Suprapubic skin (tissue), 4 donors: ENCODE measurements at places on chromosomes 1 and 21. TPM values are rescaled to one million over a fixed set of nuclear protein-coding genes. Genes with fewer than 3 reads are reported as not detected.

- no peak overlapping the region for H3K4me3 ChIP-seq
- H3K27me3 ChIP-seq, result peaks cover 8% of the 10 kb centered on the region
- H3K4me1 ChIP-seq, result no peaks in the 10 kb centered on the region
Measured at GRCh38 chr1:36516372-36517010, 33.8 kb upstream of the CSF3R start.

DNA sequence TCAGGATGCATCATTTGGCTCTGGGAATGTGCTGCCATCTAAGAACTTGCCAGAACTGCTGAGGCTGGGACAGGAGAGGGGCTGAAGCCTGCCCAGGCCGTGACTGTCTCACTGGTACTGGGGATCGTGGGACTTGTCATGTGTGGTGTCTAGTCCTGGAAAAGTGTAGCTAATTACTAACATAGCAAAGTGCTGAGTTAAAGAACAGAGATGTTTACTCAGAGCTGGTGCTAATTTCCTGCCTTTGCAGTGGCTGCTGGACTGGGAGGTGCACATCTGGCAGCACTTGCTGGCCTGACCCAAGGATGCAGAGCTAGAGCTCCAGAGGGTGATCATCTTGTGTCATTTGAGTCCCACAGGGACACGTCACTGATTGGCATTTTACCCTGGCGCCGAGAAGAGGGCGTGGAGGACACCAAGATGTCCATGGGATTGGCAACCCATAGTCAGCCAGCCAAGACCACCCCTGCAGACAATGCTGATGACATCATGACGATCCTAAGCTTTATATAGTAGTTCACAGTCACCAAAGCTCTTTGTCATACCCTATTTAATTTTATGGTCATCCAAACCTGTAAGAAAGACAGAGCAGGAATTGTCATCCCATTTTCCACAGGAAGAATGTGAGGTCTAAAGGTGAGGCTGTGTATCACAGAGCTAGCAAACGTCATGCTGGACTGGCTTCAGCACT is 110.1 kb upstream of the SLC44A3 start:
- H3K36me3 ChIP-seq, result no peaks in the 10 kb centered on the region
- H3K4me3 ChIP-seq, result no peak overlapping the region
- peaks cover 32% of the 10 kb centered on the region for H3K4me1 ChIP-seq
- H3K27ac ChIP-seq, result peak overlapping the region; percentile 51

- DNase-seq, result no peak
- no peak overlapping the region for H3K4me3 ChIP-seq
- H3K27ac ChIP-seq, result no peak overlapping the region
- H3K27me3 ChIP-seq, result no peaks in the 10 kb centered on the region
Measured at GRCh38 chr1:82323144-82323841, 522.6 kb downstream of the ADGRL2 start.

- DNase-seq, result no peak
- H3K4me1 ChIP-seq, result peaks cover 11% of the 10 kb centered on the region
- H3K4me3 ChIP-seq, result no peak overlapping the region
Measured at GRCh38 chr21:44760376-44760775, 41.2 kb downstream of the UBE2G2 start.

DNA sequence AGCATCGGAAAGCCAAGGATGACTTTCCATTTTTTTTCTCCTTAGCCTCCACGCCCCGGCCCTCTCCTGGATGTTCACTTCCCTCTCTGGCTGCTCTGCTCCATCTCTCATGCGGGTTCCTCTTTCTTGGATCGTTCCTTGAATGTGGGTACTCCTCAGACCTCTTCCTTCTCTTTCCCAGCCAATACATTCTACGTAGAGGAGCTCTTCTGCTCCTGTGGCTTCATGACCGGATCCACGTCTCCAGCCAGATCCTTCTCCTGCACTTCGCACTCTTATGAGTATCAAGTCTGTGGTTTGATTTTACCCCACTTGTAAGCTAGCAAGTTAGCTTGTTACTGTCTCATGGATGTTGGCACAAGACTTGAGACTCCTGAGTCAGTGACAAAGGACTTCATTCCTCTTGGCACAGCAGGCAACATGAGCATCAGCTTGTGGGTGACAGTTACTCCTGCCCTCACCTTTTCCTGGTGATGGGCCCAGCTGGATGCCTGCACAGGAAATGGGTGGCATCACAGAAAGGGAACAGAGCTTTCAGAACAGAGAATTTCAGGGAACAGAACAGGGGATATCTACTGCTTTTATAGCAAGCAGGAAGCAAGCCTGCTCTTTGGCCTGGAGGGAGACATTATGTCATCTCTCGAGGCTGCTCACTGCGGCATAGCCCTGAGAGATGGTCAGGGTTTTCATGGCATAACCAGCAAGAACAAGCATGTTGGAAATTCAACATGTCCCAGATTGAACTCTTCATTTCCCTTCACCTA is 100.1 kb upstream of the KIF26B start:
- H3K27ac ChIP-seq, result no peak overlapping the region
- no peak for DNase-seq
- no peaks in the 10 kb centered on the region for H3K4me1 ChIP-seq
- H3K27me3 ChIP-seq, result no peaks in the 10 kb centered on the region
- no peaks in the 10 kb centered on the region for H3K36me3 ChIP-seq

DNA sequence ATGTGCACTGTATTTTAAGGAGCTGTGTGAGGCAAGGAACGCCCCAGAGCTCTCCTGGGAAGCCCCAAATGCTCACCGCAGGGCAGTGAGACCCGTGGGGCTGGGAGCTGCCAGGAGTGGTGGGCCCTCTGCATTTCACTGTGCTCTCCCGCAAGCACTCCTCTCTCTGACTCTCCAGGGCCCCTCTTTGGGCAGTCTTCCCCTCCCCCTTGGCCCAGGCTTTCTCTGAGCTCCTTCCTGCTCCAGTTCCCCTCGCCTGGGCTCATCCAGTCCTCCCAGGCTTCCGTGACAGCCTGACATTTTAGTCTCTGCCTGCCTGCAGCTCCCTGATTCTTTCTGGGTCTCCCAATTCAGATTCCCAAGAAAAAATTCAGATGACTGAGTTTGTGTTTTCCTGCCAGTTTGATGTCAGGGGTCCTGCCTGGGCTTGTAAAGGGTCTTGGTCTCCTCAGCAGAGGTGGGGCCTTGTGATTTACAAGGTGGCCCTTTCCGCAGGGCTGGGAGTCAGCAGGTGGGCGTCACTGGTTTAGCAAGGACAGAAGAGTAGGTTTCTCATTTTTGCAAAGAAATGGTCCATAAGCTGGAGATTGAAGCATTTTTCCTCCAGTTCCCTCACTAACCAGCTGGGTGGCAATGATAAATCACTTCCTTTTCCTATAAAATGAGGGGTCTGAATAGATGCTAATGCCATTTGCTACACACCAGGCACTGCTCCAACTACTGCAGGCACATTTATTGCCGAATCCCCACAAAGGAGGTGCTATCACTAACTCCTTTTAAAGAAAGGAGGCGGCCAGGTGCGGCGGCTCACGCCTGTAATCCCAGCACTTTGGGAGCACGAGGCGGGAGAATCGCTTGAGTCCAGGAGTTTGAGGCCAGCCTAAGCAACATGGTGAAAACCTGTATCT is 1.9 kb upstream of the CA6 start:
- H3K4me3 ChIP-seq, result no peak overlapping the region
- H3K36me3 ChIP-seq, result no peaks in the 10 kb centered on the region
- no peak overlapping the region for H3K27ac ChIP-seq
- H3K27me3 ChIP-seq, result no peaks in the 10 kb centered on the region

GRCh38 chr1:198273748-198274295 is 117.0 kb downstream of the NEK7 start:
- no peaks in the 10 kb centered on the region for H3K36me3 ChIP-seq
- no peaks in the 10 kb centered on the region for H3K27me3 ChIP-seq
- no peaks in the 10 kb centered on the region for H3K4me1 ChIP-seq
- H3K4me3 ChIP-seq, result no peak overlapping the region
- no peak overlapping the region for H3K27ac ChIP-seq

DNA sequence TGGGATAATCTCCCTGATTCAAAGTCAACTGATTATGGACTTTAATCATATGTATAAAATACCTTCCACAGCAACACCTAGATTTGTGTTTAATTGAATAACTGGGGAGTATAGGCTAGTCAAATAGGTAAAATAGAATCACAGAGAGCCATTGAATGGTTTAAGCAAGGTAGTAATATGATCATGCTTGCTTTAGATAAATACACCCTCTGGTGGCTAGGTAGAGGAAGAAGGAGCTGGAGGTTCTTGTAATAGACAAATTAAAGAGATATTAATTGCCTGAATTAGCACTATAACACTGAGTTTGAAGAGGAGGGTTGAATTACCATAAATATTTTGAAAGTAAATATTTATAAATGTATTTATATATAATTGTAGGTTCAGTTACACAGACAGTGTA is 40.3 kb downstream of the DIRAS3 start:
- no peaks in the 10 kb centered on the region for H3K27me3 ChIP-seq
- no peak overlapping the region for H3K4me3 ChIP-seq
- no peak for DNase-seq
- no peak overlapping the region for H3K27ac ChIP-seq
- no peaks in the 10 kb centered on the region for H3K4me1 ChIP-seq

GRCh38 chr21:35373998-35374397 is 324.9 kb upstream of the RUNX1 start:
- H3K27ac ChIP-seq, result no peak overlapping the region
- H3K27me3 ChIP-seq, result no peaks in the 10 kb centered on the region
- H3K4me3 ChIP-seq, result no peak overlapping the region
- H3K4me1 ChIP-seq, result no peaks in the 10 kb centered on the region

- H3K4me1 ChIP-seq, result no peaks in the 10 kb centered on the region
- no peaks in the 10 kb centered on the region for H3K27me3 ChIP-seq
- DNase-seq, result no peak
- no peak overlapping the region for H3K27ac ChIP-seq
- H3K36me3 ChIP-seq, result peaks cover 100% of the 10 kb centered on the region
- no peak overlapping the region for H3K4me3 ChIP-seq
Measured at GRCh38 chr1:39384305-39384704, 107.1 kb upstream of the BMP8A start.

DNA sequence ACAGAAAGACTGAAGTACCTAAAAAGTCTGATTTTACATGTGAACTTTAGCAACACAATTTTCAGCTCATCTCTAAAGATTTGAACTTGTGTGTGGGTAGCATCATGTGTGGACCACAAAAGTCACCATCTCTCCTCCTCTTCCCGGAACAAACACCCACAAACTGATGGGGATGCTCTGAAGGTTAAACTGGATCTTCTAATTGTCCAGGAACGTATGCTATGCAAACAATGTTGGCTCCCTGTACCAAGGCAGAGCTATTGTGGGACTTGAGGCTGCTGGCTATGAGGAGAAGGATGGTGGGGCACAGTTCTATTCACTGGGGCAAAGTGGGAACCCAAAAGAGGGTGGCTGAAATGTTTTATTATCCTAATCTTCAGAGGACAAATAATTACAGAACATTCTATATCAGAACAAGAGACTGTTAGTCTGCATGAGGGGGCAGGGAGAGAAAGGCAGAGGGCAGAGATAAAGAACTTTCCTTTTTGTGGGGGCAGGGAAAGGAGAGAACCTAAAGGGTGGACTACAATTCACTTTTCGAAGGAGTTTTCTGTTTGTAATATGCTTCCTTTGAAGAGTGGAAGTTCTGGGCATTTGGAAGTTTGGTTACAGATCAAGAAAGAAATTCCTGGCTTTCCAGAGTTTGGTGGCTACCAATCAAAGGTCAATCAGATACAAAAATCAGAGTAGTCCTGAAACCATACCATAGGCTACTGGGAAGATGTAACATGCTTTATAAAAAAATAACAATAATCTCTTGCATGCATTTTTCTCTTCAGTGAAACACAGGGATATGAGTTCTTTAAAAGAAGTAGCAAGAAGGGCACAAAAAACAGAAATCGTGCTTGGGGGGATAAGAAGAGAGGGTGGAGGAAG is 62.9 kb downstream of the GADD45A start:
- H3K4me1 ChIP-seq, result peaks cover 58% of the 10 kb centered on the region
- peak overlapping the region; percentile 10 for H3K4me3 ChIP-seq
- H3K36me3 ChIP-seq, result no peaks in the 10 kb centered on the region
- no peak for DNase-seq

GRCh38 chr1:202172015-202172355 is 11.6 kb upstream of the PTPN7 start:
- no peak overlapping the region for H3K27ac ChIP-seq
- no peak for DNase-seq
- H3K27me3 ChIP-seq, result no peaks in the 10 kb centered on the region
- no peaks in the 10 kb centered on the region for H3K36me3 ChIP-seq

GRCh38 chr1:235852887-235853286 is 13.8 kb downstream of the LYST start:
- H3K27me3 ChIP-seq, result no peaks in the 10 kb centered on the region
- no peaks in the 10 kb centered on the region for H3K36me3 ChIP-seq
- no peak overlapping the region for H3K27ac ChIP-seq
- no peak for DNase-seq

DNA sequence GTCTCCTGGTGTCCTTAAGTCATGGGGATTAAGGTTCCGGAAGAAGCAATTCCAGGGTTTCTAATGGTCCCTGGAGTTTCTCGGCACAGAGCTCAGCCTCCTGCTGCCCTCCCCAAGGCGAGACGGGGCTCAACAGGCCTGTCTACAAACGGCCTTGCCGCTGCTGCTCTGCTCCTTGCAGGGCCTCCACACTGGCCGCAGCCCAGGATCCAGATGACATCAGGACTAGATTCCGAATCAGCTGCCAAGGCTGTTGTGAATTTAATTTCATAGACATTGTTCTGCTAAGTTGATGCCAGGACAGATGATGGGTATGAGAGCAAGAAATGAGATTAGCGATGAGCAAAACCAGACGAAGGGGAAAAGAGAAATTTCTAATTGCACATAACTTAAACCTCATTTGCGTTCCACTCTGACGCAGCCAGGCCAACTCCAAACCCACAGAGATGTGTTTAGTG is 103.6 kb upstream of the BACE2 start:
- no peak for DNase-seq
- peaks cover 14% of the 10 kb centered on the region for H3K27me3 ChIP-seq
- peaks cover 7% of the 10 kb centered on the region for H3K4me1 ChIP-seq
- no peak overlapping the region for H3K27ac ChIP-seq

- H3K36me3 ChIP-seq, result no peaks in the 10 kb centered on the region
- H3K4me1 ChIP-seq, result peaks cover 49% of the 10 kb centered on the region
Measured at GRCh38 chr1:224183591-224184312, 712 bp downstream of the DEGS1 start.

- H3K27me3 ChIP-seq, result peaks cover 35% of the 10 kb centered on the region
- H3K27ac ChIP-seq, result no peak overlapping the region
- no peak overlapping the region for H3K4me3 ChIP-seq
Measured at GRCh38 chr1:17167041-17167785, 37.7 kb upstream of the PADI1 start.

Gene FCRL6
- total RNA-seq, result not detected

Gene PKLR
- total RNA-seq, result 0.24 TPM

Gene OR2T29
- not detected for total RNA-seq

Gene RIMKLA
- 0.64 TPM for total RNA-seq

Gene SYPL2
- not detected for total RNA-seq

Gene PLEKHN1
- 57.4 TPM for total RNA-seq

Gene HSD3B2
- not detected for total RNA-seq
